ENCODE measurements at places on chromosomes 6 and 20.

DNA sequence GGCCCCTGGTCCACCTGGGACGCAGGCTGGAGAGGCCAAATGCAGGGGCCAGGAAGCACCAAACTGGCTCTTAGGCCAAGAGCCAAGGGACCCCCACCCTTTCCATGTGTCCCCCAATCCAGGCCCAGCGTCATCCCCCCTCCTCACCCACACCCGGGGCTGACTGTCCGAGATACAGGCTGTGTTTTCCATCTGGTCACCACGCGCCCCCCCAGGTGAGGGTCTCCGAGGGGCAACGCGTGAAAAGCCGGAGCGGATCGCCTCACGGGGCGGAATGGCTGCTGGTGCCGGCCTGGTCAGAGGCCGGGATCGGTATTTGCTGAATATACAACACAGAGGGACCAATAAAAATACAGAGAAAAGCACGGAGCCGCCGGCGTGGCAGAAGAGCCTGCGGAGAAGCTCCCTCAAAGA lies 5.2 kb upstream of the ABHD16B start:
- DNase-seq, result no peak

DNA sequence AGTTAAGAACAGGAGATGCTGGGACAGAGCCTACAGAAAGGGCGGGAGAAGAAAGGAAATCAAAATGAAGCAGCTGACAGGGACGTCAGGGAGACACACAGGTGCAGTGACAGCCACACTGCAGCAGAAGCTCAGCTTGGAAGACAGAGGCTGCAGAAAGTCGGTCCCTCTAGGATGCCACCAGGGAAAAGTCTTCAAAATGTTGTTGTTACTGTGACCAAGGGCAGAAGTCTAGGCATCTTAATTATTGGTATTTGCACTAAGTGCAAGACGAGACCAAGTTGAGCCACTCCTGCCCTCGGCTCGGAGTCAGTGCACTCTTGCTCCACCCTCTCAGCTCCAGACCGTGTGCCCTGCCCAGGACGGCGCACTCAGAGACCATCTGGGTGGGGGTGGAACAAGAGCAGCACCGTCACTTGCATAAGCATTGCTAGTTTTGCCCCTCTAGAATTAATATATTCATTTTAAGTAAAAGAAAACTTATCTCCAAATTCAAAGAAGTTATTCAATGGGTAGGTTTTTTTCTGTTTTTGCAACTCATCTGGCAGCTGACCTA lies 2.6 kb downstream of the PRR18 start:
- no peak for DNase-seq

GRCh38 chr6:71489736-71490135 lies 201.1 kb downstream of the OGFRL1 start:
- no peak for DNase-seq

DNA sequence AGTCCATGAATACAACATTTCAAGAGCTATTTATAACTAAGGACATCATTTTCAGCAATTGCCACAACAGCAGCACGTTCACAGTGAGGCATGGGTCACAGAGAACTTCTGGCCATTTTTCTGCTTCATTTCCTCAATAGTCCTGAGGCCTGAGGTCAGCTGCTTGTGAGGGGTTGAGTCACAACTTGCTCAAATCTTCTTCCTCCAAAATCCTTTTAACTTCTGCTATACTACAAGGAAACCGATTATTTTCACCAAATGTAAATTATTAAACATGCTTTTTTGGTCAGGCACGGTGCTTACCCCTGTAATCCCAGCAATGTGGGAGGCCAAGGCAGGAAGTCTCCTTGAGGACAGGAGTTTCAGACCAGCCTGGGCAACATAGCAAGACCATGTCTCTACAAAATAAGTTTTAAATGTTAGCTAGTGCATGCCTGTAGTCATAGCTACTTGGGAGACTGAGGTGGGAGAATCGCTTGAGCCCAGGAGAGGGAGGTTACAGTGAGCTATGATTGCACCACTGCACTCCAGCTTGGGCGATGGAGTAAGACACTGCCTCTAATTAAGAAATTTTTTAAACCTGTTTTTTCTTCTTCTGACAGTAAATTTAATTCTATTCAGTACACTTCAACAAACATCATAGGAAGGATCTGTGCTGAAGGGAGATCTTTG lies 11.1 kb upstream of the SLC16A10 start:
- DNase-seq, result no peak

DNA sequence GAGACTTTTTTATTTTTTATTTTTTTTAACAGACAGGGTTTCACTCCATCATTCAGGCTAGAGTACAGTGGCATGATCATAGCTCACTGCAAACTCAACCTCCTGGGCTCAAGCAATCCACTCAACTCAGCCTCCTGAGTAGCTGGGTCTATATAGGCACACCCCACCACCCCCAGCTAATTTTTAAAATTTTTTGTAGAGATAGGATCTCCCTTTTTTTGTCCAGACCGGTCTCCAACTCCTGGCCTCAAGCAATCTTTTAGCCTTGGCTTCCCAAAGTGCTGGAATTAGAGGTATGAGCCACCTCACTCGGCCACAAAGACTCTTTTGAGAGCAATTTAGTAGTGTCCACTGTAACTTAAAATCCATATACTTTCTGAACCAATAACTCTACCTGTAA lies 103.3 kb upstream of the DST start:
- DNase-seq, result no peak

- DNase-seq, result no peak
Measured at GRCh38 chr20:23668477-23668951, 20.3 kb downstream of the CST4 start.

DNA sequence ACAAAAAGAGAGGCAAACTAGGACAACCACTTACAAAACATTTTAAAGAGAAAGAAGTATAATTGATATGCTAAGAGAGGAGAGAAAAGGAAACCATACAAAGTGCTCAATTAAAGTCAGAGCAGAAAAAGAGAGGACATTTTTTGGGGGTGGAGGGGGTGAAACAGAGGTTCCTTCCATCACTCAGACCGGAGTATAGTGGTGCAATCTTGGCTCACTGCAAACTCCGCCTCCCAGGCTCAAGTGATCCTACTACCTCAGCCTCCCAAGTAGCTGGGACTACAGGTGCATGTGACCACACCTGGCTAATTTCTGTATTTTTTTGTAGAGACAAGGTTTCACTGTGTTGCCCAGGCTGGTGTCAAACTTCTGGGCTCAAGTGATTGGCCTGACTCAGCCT lies 9.4 kb downstream of the WASF1 start:
- no peak for DNase-seq

DNA sequence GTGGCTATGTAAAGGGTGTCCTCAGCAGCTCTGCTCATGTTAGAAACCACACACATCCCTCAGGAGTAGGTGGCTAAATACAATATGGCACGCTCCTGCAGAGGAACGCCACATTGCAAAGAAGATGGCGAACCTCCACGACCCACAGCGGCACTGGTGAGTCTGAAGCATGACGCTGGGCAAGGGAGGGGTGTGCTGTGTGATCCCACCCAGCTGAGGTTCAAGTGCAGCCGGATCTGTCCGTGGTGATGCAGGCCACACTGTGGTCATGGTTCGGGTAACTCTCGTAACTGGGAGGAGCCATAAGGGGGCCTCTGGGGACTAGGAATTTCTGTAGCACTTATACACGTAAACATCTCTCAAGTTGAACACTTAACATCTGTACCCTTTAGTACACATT lies 23.4 kb upstream of the APMAP start:
- no peak for DNase-seq

- DNase-seq, result no peak
Measured at GRCh38 chr20:1563598-1563997, 6.1 kb upstream of the SIRPD start.

DNA sequence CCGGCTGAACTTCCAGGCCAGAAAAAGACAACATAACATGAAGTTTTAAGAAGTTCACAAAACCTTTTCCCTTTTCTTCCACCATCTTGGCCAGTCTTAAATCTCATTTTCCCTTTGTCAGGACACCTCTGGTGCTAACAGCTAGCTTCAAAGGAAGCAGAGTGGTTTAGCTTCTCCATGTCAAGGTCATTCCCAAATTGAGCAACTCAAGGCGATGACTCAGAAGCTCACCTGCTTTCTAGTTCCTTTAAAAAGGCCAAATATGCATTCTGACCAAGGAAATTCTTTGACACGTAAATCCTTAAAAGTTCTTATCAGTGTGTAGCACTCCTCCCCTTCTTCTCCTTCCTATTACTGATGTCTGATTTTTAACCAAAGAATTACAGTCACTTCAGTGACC lies 69.6 kb upstream of the VGLL2 start:
- no peak for DNase-seq

- no peak for DNase-seq
Measured at GRCh38 chr20:60695226-60696000, 556.6 kb upstream of the CDH4 start.

DNA sequence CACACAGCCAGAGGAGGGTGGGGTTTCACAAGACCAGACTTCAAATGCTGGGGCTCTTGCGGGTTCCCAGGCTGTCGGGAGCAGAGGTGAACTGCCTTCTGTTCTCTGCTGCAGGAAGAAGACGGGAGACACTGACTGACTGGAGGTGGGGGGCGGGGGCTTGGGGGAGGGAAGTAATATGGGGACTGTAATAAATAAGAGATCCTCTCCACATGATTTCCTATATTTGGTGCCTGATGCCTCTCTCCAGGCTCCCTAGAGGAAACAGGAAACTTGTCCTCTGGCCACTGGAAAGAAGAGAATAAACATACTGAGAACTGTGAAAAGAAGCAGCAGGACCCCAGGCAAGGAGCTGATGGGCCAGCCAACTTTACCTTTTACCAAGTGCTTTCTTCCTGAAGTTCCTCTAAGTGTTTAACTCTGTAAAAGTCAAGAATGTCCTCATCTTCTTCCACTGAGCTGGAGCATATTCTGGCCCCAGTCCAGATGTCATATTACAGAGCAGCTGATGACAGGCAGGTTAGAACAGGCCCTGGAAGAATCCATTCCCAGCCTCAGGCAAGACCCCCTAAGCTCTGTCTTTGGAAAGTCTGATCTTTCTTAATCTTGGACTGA lies 33.2 kb upstream of the ADGRF5 start:
- DNase-seq, result no peak

DNA sequence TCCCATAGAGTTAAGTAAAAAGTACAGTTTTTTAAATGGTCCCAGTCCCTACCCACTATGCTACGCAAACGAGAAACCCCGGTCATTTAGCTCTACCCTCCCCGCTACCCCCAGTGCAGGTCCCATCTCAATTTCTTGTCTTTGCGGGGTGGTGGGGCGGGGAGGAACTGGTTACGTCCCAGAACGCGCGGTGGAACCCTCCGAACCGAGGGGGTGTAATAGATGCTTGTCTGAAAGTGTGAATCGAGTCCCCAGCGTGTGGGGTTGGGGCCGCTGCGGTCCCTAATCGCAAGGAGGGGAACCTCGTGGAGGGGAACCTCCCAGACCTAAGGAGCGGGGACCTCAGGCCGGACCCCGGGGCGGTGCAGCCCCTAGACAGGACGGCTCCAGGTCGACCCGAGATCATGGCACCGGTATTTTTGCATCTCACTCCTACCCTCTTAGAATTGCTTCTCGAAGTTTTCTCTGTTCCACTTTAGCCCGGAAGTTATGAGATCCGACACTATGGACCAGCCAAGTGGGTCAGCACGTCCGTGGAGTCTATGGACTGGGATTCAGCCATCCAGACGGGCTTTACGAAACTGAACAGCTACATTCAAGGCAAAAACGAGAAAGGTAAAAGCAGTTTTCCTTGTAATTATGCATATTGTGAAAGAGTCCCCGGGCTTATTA lies 779 bp downstream of the HEBP2 start:
- no peak for DNase-seq

DNA sequence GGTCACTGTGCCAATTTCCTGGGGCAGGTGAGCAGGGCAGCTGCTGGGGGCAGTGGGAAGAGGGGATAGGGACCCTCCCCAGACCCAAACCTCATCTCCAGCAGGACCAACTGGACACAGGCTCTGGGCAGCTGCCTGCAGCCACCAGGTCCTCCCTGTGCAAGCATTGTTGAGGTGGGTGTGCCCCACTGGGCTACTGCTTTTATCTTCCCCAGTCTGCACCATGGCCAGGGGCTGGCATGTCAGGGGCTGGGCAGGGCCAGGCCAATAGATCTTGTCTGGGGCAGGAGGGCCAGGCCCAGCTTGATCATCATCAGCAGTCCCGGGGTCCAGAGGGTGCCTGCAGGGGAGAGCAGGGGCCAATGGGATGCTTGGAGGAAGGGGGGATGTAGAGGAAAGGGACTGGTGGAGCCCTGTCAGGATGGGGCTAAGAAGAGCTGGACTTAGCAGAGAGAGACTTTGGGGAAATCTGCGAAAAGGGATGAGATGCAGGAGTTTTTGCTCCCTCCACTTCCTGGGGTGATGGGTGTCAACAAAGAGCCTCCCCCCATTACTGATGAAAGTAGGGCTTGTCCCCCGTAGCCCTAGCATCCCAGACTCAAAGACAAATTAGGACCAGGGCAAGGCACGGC lies 5.7 kb downstream of the EBF4 start:
- DNase-seq, result no peak

GRCh38 chr6:156890627-156891314 lies 113.6 kb downstream of the ARID1B start:
- DNase-seq, result no peak

DNA sequence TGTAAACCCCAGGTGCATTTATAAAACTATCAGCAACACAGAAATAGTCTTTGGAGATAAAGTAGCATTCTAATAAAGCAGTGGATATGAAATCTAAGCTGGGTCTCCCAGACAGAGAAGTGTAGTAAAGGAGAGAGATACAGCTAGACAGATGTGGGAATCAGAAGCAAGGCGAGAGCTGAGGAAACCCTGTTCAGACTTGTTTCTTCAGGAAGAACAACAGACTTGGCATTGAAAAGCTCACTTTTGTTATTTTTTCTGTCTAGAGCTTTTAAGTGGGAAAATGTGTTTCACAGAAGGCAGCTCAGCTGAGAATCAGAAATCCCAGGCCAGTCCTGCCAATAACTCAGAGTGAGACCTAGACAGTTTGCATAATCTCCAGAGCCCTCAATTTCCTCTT lies 52.9 kb downstream of the SLC35B3 start:
- DNase-seq, result no peak

DNA sequence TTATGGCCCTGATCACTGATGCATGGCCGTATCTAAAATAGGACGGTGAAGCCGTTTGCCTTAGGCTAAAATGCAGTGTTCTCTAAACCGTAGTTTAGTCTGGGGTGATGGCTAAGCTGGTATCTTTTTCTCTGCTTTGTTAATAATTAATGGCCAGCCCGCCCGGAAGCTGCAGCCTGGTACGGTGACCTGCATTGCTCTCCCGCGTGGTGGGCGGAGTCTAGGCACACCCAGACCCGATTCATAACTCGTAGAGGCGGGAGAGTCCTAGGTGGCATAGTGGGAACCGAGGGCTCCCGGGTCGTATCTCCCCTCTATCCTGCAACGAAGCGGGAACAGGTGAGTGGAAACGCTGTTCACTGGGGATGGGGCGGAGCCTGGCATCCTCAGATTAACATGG lies 5.5 kb downstream of the CDH4 start:
- DNase-seq, result no peak

GRCh38 chr6:7896465-7896987 lies 14.1 kb downstream of the TXNDC5 start:
- no peak for DNase-seq

- DNase-seq, result no peak
Measured at GRCh38 chr20:39326050-39326449, 363.9 kb downstream of the DHX35 start.

DNA sequence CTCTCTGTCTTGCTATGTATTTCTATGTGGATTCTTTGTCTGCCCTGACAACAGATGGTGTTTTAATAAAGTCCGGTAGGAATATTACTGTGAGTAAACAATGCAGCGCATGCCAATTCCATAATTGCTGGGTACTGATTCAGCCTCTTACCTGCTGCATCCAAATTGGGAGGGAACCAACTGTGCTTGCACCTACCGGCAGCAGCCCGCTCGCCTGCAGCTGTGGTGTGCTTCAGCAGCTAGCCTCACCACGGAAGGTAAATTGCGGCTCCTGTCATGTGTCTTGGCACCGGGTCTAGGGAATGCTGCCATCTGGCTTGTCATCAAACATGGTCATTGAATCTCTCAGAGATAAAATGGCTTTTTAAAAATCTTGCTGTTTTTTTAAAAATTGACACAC lies 704.8 kb upstream of the SLC35B3 start:
- DNase-seq, result no peak

All from stimulated activated CD8-positive, alpha-beta memory T cell treated with anti-CD3 and anti-CD28 coated beads, Interleukin-4, amount 100 ng/mL, for 1 hour (primary cell).